NCI-H1417 (cell line): ENCODE measurements at places on chromosomes 16 and 17.

DNA sequence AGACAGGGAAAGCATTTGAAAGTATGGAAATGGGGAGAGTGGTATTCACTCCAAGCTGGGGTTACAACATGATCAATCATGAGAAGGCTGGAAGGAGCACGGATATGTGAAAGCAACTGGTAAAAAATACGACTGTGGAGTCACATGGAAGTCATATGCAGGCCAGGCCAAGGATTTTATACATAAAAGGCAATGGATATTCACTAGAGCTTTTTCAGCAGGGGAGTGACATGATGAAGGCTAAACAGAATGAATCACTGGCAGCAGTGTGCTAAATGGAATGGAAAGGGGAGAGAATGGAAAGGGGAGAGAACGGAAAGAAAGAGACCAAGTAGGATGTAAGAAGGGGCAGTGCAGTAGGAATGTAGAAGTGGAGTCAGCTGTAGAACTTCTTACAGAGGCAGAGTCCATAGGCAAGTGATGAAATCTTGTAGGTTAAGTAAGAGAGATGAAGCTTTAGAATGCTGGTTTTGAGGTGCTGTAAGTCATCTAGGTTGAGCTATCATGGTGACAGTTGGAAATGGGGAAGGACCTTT, 13.0 kb upstream of the NETO2 start:
- DNase-seq = no peak

- no peak for DNase-seq
Measured at GRCh38 chr17:33266116-33266515, 27.0 kb downstream of the ASIC2 start.

DNA sequence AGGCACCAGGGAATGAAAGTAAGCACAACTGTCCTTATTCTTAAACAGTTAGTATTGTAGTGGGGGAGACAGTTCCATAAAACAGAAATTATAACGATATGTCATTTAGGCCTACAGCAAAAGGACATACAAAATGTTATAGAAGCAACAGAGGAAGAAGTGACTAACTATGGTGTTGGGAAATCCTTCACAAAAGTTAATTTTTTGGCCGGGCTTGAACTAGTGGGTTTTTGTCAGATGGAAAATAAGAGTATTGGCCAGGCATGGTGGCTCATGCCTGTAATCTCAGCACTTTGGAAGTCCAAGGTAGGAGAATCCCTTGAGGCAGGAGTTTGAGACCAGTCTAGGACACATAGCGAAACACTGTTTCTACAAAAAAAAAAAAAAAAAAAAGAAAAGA, 127.8 kb downstream of the SSH2 start:
- DNase-seq = no peak

GRCh38 chr17:79006794-79007503, 2.6 kb downstream of the CANT1 start:
- DNase-seq = no peak
